ENCODE measurements at places on chromosomes 7 and 10. TPM values are rescaled to one million over a fixed set of nuclear protein-coding genes. Genes with fewer than 3 reads are reported as not detected.

The CLDN3 gene
- not detected for total RNA-seq

The CLCN1 gene
- total RNA-seq: not detected

The MYOZ1 gene
- not detected for total RNA-seq

The ABCF2 gene
- 35.5 TPM for total RNA-seq

The PNLIPRP2 gene
- not detected for total RNA-seq

Data from activated naive CD4-positive, alpha-beta T cell treated with anti-CD3 and anti-CD28 coated beads for 36 hours (primary cell).